Bone marrow (tissue), 2 donors: ENCODE measurements at places on chromosomes 1 and 21.

GRCh38 chr21:42125571-42126544 lies 54.7 kb downstream of the UMODL1 start:
- DNase-seq, result no peak

GRCh38 chr1:206722751-206723461 lies 38.2 kb downstream of the MAPKAPK2 start:
- no peak for DNase-seq

- no peak for DNase-seq
Measured at GRCh38 chr1:247548769-247549182, at the start of gene GCSAML. Gene GCSAML, plus strand, starts transcription at chr1:247549134. Its CDS starts 58 bp downstream, at chr1:247549192.

GRCh38 chr1:41662061-41662764 lies 177.7 kb upstream of the EDN2 start:
- DNase-seq, result no peak

DNA sequence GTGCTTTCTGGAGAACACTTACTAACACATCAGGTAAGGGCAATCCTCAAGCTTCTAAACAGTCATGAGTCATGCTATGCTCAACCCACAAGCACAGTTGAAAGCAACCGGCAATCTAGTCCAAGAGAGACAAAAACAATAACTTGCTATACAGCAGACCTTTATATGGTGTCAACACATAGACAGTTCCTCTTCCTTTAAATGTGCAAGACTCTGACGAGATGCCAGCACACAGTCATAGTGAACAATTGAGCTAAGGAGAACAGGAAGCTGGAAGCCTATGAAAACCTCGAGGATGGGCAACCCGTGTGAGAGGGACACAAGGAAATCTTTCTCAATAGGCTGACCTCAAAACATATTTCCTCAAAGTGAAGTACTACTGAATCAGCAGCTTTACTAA lies 5.3 kb downstream of the ADIPOR1 start:
- peak; percentile 77 for DNase-seq

DNA sequence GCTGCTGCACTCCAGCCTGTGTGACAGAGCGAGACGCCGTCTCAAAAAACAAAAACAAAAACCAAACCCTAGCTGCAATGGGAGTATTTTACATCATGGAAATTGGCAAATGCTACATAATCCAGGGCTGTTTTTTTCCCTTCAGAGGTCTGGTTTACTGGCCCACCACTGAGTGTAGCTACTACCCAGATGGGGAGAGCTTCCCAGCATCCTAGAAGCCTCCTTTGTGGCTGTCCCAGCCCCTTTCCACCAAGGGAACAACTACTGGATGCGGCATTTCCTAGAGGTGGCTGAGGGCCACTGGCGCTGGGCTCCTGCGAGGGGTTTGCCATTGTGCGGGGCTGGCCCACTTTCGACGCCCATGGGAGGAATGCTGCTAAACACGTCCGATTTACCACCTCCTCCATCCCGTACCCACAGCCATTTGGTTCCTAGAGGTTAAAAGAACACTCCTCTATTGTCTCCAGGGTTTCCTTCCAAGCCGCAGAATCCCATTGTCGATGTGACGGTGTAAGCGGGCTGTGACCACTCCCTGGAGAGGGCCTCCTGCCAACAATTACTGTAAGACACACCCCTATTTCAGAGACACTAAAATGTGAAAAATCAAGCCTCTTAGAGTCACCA lies 55.4 kb downstream of the RUNX3 start:
- no peak for DNase-seq

GRCh38 chr1:243471026-243471685 lies 215.3 kb downstream of the SDCCAG8 start:
- DNase-seq, result no peak

DNA sequence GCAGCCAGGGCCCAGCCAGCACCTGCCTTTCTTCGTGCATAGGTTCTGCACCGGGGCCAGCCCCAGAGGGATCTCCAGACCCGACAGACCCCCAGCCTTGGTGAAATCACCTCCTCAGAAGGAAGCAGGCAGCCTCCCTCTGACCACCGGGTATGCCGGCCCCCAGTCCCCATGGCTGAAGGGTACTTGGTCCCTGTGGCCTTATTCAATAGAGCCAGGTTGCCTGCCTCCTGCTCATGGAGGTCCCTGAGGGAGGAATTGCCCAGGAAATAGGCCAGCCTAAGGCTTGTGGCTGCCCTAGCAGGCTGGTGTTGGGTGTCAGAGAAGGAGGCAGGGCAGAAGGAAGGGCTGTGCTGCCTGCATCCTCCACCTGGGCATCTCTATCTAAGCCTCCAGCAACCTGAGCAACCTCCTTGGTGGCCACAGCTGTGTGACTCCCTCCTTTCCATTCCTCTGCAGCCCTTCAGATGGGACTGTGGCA lies 338.2 kb upstream of the VAMP3 start:
- no peak for DNase-seq
